ENCODE measurements at places on chromosomes 11 and 22.

- no peak for DNase-seq
Observed at GRCh38 chr11:14774721-14775120, 117.3 kb downstream of the CYP2R1 start.

- no peak for DNase-seq
Observed at GRCh38 chr22:33597274-33597985, 322.8 kb downstream of the LARGE1 start.

GRCh38 chr11:72741849-72742512 is 10.2 kb downstream of the ARAP1 start:
- DNase-seq = no peak

DNA sequence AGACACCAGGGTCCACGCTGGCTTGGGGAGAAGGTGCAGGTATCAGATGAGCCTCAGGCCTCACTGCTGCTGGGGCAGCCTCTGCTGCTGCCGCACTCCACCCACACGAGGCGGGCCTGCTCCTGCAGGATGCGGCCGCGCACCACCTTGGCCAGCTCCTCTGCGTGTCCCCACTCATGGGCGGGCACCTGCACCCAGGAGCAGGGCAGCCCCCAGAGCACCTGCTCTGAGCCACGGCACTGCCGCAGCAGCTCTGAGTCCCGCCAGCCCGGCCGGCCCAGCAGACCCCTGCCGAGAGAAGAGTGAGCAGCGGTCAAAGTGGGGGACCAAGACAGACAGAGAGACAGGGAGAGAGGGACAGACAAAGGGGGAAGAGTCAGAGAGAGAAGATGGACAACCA is 4.9 kb upstream of the MFNG start:
- DNase-seq = no peak

GRCh38 chr22:46581538-46582244 is 38.5 kb upstream of the GRAMD4 start:
- DNase-seq = no peak

- DNase-seq = peak; percentile 11
Observed at GRCh38 chr11:83007909-83008580, 63.7 kb downstream of the RAB30 start.

DNA sequence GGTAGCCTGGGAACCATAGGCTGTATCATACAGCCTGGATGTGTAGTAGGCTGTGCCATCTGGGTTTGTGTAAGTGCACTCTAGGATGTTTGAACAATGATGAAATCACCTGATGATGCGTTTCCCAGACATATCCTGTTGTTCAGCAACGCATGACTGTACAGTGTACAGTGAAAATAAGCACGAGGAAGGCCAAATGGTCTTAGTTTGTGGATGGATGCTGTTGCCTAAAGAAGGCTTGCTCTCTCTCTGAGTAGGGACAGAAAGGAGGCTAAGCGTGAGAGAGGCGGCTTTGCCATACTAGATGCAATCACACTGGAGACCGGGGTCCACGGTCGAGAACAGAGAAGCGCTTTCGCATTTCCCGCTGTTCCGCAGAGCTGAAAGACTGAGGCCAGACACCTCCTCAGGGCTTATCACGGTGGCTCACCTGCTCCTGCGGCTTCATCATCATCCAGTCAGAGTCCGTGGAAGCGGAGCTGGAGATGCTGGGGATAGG is 27.6 kb upstream of the APLP2 start:
- DNase-seq = no peak

DNA sequence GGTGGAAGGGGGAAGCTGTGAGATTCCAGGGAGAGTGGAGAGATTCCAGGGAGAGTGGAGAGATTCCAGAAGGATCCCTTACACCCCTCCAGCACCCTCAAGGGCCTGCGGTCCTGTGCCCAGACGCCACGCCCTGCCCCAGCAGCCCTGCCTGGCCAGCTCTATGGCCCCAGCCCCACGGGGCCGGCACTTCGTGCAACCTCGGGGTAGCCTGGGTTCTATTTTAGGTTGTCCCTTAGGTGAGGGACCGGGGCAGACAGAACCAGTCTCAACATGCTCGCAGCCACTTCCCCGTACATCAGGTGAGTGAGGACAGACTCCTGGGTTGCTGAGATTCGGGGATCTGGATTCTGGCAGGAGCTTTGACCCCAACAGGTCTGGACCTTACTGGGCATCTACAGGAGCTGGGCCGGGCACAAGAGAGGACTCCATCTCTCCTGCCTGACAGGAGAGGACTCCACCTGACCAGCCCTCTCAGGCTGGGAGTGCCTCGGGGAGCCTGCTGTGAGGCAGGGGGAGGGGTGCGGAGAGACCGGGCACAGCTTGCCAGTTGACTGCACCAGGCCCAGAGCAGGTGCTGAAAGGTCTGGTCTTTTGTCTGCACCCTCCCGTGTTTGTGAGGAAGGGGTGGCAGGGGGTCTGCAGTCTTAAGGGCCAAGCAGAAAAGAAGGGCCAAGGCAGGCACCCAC is 8.5 kb upstream of the ADORA2A start:
- no peak for DNase-seq

GRCh38 chr11:74820763-74821162 is 72.1 kb downstream of the RNF169 start:
- peak; percentile 16 for DNase-seq
